ENCODE measurements at places on chromosomes 16 and 17. TPM values are rescaled to one million over a fixed set of nuclear protein-coding genes. Genes with fewer than 3 reads are reported as not detected.
A peak's percentile ranks its signal among the peaks of the same experiment; 100 is the strongest.

Gene GLTPD2
- not detected for total RNA-seq

- peak; percentile 81 for DNase-seq
- peaks cover 26% of the 10 kb centered on the region for H3K4me1 ChIP-seq
- peaks cover 5% of the 10 kb centered on the region for H3K27me3 ChIP-seq
- H3K27ac ChIP-seq: peak overlapping the region; percentile 77
- peaks cover 11% of the 10 kb centered on the region for H3K36me3 ChIP-seq
These were observed 46.7 kb downstream of the C17orf67 start for GRCh38 chr17:56786989-56787482.

Gene CD300H
- not detected for total RNA-seq

DNA sequence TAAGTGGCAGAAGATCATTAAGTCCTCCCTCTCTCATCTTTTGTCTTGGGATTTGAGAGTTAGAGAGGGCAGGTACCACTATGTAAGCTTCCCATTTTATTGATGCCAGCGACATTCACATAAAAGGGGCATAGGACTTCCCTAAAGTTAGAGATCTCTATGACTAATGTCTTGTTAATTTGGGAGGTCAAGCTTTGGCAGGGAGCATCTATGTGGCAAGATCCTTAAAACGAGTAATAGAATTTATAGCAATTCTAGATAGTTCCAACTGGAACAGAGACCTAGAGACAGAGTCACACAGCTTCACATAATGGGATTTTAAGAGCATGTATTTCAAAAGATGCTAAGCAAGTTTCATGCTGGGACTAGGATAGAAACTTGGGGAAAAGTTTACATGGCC, 308.0 kb downstream of the MAP2K6 start:
- no peaks in the 10 kb centered on the region for H3K4me1 ChIP-seq
- H3K36me3 ChIP-seq: no peaks in the 10 kb centered on the region
- H3K27ac ChIP-seq: no peak overlapping the region
- peaks cover 2% of the 10 kb centered on the region for H3K27me3 ChIP-seq

GRCh38 chr17:76585033-76585648, 519 bp downstream of the ST6GALNAC2 start:
- H3K36me3 ChIP-seq: no peaks in the 10 kb centered on the region
- H3K4me3 ChIP-seq: peak overlapping the region; percentile 38
- peaks cover 6% of the 10 kb centered on the region for H3K4me1 ChIP-seq
- DNase-seq: no peak
- H3K27me3 ChIP-seq: peaks cover 58% of the 10 kb centered on the region

DNA sequence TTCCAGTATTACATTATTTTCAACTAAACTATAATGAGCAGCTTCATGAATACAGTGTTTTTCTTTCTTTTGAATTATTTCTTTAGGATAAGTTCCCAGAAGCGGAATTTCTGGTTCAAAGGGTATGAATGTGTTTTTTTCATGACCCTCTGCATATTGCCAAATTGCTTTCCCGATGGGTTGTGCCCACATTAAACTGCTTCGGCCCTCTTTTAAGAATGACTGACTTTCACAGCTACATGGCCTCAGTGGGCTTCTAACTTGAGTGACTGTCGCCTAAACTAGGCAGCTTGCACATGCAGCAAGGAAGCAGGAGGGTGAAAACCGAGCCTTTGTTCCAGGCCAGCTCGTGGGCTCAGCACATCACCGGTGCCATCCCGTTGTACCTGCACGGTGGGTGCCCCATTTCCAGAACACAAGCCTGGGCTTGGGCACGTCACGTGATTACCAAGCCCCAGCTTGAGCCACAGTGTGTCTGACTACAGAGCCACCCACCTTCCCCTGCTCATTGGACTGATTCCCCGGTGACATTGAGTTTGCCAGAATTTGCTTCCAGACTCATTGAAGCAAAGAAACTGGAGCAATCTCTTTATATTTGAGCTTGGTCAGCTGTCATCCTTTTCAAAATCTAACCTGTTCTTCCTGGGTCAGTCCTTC, 112.8 kb downstream of the CLEC16A start:
- peak overlapping the region; percentile 76 for H3K27ac ChIP-seq
- H3K27me3 ChIP-seq: no peaks in the 10 kb centered on the region
- no peak overlapping the region for H3K4me3 ChIP-seq
- H3K4me1 ChIP-seq: peaks cover 77% of the 10 kb centered on the region
- no peak for DNase-seq
- peaks cover 56% of the 10 kb centered on the region for H3K36me3 ChIP-seq

DNA sequence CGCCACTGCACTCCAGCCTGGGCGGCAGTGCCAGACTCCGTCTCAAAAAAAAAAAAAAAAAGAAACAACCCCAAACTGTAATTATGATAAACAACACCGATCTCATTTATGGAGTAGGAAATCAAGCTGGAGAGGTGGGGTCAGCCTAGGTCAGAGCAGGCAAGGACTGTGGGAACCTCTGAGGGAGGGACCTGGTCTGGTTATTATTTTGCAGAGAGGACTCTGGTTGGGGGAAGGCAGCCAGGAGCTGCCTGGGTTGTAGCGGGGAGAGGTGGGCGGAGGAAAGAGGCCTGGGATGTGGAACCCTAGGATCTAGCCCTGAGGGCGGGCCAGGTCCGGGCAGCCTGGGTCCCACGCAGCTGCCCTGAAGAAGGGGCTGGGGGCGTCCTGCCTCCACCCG, 10.9 kb upstream of the HS3ST6 start:
- peak overlapping the region; percentile 48 for H3K4me3 ChIP-seq
- no peak for DNase-seq
- peaks cover 10% of the 10 kb centered on the region for H3K27me3 ChIP-seq
- H3K4me1 ChIP-seq: peaks cover 2% of the 10 kb centered on the region
- peak overlapping the region; percentile 61 for H3K27ac ChIP-seq

DNA sequence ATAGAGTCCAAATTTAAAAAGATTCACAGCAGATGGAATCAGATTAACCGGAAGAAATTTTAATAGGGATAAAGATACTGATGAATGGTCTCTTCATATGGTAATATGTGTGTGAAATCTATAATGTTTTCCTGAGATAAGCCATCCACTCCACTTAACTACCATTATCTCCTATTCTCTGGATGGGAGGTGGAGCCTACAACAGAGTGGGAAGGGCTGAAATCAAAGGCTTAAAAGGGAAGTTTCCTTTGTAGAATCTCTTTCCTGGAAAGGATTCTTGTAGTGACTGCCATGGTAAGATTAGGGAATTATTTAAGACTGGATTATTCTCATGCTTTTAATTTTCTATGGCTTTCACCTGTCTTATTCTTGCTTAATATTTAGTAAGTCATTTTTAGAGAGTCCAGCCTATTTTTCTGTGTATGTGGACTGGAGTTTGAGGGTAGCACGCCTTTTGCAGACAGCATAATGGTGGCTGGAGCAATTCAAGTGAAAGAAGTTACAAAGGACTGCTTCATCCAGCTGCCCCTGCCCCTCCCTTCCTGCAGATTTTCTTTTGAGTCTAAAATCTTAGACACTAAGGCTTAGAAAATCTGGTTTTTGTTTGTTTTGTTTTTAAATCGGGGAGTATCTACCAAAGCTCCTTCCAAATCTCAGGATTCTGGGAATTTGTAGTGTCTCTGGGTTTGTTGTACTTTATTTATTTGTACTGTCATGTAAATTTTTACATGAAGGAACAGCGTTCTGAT, 26.5 kb downstream of the KAT7 start:
- no peak overlapping the region for H3K4me3 ChIP-seq
- H3K4me1 ChIP-seq: peaks cover 40% of the 10 kb centered on the region
- DNase-seq: no peak

DNA sequence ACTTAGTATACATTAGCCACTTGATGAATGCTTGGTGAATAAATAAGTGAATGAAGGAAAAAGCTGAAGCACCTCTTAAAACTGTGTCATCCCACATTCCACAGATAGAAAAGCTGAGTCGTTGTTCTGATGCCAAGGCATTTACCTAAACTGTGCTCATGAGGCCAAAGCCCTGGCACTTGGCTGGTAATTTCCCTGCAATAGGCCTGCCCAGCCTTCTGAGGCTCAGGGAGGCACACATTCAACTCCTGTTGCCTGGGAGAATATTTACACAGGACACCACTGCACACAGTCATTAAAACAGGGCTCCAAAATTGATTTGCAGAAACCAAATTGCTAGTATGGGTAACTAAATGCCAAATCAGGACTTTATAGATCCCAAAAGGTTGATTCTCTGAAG, 333.0 kb upstream of the C16orf82 start:
- no peak overlapping the region for H3K27ac ChIP-seq
- no peaks in the 10 kb centered on the region for H3K4me1 ChIP-seq
- DNase-seq: no peak
- no peak overlapping the region for H3K4me3 ChIP-seq
- H3K36me3 ChIP-seq: no peaks in the 10 kb centered on the region

GRCh38 chr17:1462164-1463112, 6.4 kb upstream of the CRK start:
- no peak for DNase-seq
- H3K4me1 ChIP-seq: peaks cover 22% of the 10 kb centered on the region
- peaks cover 39% of the 10 kb centered on the region for H3K27me3 ChIP-seq
- no peak overlapping the region for H3K27ac ChIP-seq
- no peak overlapping the region for H3K4me3 ChIP-seq

DNA sequence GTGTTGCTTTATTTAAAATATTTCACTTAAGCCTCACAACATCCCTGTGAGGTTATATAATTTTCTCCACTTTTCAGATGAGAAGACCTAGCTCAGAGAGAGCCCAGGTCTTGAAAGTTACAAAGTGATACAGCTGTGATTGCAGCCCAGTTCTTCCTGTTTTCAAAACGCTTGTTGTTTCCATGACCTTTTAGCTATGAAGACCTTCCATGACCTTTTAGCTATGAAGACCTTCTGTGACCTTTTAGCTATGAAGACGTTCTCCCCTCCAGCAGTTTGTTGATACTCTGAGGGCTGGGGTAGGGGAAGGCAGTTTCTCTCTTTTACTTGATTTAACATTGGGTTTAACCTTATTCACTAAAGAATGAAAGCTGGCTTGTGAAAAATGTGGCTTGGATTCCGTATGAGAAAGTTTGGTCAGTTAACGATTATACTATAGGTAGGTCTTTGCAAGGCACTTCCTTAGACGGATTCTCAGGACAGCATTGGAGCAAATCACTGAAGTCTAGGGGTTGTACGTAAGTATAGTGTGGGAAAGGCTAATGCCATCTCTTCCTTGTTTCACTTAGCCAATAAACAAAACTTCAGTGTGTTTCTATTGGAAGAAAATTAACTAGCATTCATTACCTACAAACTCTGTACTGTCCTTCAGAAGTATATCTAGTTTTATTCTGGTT, 20.7 kb downstream of the PHKB start:
- H3K36me3 ChIP-seq: peaks cover 18% of the 10 kb centered on the region
- no peaks in the 10 kb centered on the region for H3K27me3 ChIP-seq
- no peak overlapping the region for H3K27ac ChIP-seq

DNA sequence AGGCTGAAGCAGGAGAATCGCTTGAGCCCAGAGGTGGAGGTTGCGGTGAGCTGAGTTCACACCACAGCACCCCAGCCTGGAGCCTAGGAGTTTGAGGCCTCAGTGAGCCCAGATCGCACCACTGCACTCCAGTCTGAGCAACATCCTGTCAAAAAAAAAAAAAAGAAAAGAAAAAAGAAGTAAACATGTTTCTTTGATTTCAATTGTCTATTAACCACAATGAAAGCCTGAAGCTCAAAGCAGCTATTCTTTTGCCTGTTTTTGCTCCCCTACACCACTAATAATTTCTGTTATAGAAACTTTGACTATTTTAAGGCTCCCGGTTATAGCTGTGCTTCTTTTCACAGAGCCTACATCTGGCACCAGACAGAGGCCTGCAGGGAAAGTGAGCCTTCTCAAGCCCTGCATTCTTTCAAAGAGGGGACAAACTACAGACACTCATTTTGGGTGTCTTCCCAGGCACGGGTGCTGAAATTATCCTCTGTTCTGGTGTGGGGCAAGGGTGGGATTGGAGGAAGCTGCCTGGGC, 14.2 kb upstream of the SLC52A1 start:
- peak overlapping the region; percentile 78 for H3K27ac ChIP-seq
- H3K36me3 ChIP-seq: peaks cover 38% of the 10 kb centered on the region
- no peak overlapping the region for H3K4me3 ChIP-seq
- H3K27me3 ChIP-seq: no peaks in the 10 kb centered on the region
- peaks cover 50% of the 10 kb centered on the region for H3K4me1 ChIP-seq

- peaks cover 9% of the 10 kb centered on the region for H3K36me3 ChIP-seq
- no peak overlapping the region for H3K4me3 ChIP-seq
- DNase-seq: no peak
These were observed 21.4 kb downstream of the TOM1L2 start for GRCh38 chr17:17950806-17951205.

- H3K4me1 ChIP-seq: peaks cover 11% of the 10 kb centered on the region
- H3K27me3 ChIP-seq: peaks cover 8% of the 10 kb centered on the region
- H3K36me3 ChIP-seq: no peaks in the 10 kb centered on the region
- no peak overlapping the region for H3K4me3 ChIP-seq
These were observed 8.9 kb downstream of the CALB2 start for GRCh38 chr16:71367241-71367976.

DNA sequence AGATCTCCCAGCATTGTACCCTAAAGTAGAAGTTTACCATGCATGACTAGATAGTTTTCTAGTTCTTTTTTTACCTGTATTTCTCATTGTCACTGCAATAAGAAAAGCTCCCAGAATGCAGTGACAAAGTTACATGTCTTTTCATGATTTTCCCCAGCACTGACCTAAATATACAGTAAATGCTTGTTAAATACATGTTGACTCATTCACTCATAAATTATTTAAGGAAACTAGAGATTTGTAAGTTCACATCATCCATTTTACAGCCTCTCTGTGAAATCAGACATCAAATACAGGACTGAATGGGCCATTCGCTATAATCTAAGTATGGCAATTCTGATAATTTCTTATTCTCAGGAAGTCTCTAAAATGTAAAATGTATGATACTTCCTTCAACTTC, 258.9 kb upstream of the AXIN2 start:
- no peaks in the 10 kb centered on the region for H3K36me3 ChIP-seq
- no peaks in the 10 kb centered on the region for H3K4me1 ChIP-seq
- DNase-seq: no peak
- H3K27me3 ChIP-seq: peaks cover 10% of the 10 kb centered on the region

DNA sequence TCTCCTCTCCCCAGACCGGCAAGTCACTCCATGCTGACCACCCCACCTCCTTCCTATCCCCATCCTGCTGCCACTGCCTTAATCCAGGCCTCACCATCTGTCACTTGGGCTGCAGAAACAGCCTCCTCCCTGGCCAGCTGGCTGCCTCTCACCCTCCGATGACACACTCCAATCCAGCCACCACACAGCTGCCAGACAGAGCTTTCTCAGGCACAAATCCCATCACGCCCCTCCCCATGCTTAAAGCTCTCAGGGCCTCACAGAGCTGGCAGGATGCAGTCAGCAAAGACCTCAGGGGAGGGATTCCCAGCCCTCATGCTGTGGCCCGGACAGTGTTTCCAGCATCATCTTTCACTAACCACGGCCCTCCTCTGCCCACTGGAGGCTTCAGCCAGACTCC, 13.7 kb downstream of the CAMKK1 start:
- H3K4me3 ChIP-seq: no peak overlapping the region
- H3K36me3 ChIP-seq: no peaks in the 10 kb centered on the region
- DNase-seq: no peak
- H3K4me1 ChIP-seq: no peaks in the 10 kb centered on the region
- no peak overlapping the region for H3K27ac ChIP-seq

DNA sequence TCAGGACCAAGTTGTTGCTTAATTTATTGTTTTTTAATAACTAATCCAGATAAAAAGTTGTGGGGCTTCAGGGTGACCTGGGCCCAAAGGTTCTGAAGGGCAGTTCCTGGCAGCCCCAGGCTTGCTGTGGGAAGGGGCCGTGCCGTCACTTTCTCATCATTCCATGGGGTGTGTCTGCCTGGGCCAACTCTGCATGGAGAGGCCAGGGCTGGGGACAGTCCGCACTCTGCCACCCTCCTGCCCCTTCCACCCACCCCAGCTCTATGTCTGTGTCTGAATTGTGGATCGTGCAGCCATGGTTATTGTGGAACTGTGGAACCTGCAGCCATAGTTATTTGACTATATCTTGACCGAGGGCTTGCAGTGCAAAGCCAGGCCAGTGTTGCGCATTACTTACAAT, 4.0 kb downstream of the LIMD2 start:
- H3K4me1 ChIP-seq: peaks cover 33% of the 10 kb centered on the region
- peaks cover 29% of the 10 kb centered on the region for H3K36me3 ChIP-seq
- no peak for DNase-seq
- H3K27ac ChIP-seq: peak overlapping the region; percentile 94
- H3K4me3 ChIP-seq: peak overlapping the region; percentile 33

Data from activated CD8-positive, alpha-beta memory T cell treated with anti-CD3 and anti-CD28 coated beads, Interleukin-2, amount 10 ng/mL, durations not matched to agents 7 days and 5 days (primary cell).